ENCODE measurements at places on chromosomes 3 and 15.

- no peak for DNase-seq
Observed at GRCh38 chr3:71926262-71926600, 141.3 kb upstream of the PROK2 start.

DNA sequence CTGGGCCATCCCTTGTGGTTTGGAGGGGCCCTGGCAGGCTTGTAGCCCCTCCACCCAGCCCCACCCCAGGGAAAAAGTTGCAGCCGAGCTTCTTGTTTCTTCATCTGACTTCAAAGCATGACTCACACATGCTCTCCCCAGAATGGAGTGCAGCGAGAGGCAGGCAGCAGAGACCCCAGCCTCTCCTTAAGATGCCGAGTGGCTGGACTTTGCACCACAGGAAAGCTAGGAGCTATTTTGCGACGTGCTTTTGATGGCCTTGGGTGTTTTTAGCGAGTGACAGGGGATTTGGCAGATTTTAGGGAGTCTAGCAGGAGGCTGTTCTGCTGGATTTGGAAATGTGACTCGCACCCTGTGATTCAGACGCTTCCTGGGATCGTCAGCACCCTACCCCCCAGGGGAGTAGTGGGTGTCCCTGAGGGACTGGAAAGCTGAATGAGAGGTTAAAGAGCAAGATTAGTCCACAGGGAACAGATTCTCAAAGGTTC lies 14.2 kb downstream of the BAHD1 start:
- DNase-seq, result no peak

- no peak for DNase-seq
Observed at GRCh38 chr15:67824197-67824968, 926 bp upstream of the SKOR1 start.

GRCh38 chr3:8887435-8888300 lies 75.6 kb downstream of the RAD18 start:
- no peak for DNase-seq

DNA sequence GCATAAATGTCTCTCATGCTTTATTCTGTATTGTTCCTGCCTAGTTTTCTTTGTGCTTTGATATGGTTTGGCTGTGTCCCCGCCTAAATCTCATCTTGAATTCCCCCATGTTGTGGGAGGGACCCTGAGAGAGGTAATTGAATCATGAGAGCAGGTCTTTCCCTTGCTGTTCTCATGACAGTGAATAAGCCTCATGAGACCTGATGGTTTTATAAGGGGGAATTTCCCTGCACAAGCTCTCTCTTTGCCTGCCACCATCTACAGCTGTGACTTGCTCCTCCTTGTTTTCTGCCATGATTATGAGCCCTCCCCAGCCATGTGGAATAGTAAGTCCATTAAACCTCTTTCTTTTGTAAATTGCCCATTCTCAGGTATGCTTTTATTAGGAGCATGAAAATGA lies 1596.6 kb downstream of the SI start:
- no peak for DNase-seq

GRCh38 chr3:81279481-81280379 lies 481.7 kb downstream of the GBE1 start:
- DNase-seq, result no peak

- DNase-seq, result no peak
Observed at GRCh38 chr15:73239564-73240215, 129.1 kb downstream of the HCN4 start.

- DNase-seq, result no peak
Observed at GRCh38 chr3:157393113-157393512, 43.5 kb upstream of the PTX3 start.

DNA sequence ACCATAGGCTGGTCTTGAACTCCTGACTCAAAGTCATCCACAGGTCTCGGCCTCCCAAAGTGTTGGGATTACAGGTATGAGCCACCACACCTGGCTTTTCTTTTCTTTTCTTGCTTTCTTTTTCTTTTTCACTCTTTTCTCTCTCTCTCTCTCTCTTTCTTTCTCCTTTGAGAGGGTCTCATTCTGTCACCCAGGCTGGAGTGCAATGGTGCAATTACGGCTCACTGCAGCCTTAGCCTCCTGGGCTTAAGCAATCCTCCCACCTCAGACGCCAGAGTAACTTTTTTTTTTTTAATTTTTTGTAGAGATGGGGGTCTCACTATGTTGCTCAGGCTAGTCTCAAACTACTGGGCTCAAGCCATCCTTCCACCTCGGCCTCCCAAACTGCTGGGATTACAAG lies 133.1 kb upstream of the UBE2E1 start:
- no peak for DNase-seq

DNA sequence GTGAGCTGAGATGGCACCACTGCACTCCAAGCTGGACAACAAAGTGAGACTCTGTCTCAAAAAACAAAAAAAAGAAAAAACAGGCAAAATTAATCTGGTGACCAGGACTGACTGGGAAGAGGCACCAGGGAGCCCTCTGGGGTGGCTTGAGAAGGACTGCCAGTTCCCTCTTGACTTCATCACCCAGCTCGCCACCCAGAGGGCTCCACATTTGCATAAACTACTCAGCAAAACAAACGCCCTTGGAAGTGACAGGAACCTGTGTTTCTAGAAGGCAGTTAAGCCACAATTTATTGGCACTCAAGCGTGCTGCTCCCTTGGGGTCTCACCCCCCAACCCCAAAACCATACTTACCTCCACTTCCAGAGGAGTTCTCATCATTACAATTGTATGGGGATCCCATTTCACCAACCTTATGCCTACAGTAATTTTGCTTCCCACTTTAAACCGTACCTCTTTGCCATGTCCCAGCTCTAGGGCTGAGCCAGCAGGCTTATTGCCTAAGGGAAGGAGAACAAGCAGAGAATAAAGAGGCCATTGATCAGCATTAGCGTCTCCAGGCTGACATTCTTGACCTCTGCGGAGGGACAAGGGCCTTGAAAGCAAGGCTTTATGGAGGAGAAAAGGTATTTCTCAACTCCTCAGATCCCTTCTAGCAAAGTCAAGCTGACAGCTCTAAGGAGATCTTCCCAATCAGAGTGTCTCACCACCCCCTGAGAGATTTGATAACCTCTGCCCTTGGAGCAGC lies 357.4 kb downstream of the SHQ1 start:
- no peak for DNase-seq

DNA sequence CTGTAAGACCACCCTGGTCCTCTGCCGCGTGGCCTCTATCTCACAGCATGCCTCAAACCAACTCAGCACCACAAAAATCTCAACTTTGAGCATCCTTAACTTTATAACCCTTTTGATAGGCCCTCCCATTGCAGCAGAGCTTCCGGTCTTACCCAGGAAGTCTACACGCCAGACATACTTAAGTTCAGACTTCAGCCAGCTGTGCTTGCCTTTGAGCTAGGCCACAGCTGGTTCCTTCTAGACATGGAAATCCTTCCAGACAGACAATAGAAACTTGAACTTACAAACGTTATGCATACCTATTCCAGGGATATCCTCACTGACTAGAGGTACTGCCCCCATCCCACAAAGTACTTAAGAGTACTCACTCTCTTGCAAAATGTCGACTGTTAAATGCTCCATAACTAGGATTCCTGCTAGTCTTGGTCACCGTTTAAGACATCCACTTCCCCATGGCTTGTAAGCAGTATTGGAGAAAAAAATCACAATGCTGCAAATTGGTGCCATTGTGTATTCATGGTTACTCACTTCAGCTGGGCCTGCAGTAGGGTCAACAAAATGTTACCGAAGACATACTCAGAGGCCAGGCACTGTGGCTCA lies 183.5 kb downstream of the TBL1XR1 start:
- no peak for DNase-seq

GRCh38 chr3:62233065-62233464 lies 140.3 kb downstream of the FEZF2 start:
- DNase-seq, result no peak

GRCh38 chr3:13087320-13087990 lies 14.2 kb upstream of the IQSEC1 start:
- DNase-seq, result no peak

DNA sequence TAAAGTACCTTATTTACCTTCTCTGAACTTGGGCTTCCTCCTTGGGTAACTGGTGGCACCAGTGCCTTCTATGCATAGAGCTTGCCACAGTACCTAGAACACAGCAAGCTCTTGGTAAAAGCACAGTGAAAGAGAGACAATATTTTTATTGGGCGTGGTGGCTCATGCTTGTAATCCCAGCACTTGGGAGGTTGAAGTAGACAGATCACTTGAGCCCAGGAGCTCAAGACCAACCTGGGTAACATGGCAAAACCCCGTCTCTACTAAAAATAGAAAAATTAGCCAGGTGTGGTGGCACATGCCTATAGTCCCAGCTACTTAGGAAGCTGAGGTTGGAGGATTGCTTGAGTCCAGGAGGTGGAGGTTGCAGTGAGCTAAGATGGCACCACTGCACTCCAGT lies 285.1 kb downstream of the PTPRG start:
- DNase-seq, result no peak

DNA sequence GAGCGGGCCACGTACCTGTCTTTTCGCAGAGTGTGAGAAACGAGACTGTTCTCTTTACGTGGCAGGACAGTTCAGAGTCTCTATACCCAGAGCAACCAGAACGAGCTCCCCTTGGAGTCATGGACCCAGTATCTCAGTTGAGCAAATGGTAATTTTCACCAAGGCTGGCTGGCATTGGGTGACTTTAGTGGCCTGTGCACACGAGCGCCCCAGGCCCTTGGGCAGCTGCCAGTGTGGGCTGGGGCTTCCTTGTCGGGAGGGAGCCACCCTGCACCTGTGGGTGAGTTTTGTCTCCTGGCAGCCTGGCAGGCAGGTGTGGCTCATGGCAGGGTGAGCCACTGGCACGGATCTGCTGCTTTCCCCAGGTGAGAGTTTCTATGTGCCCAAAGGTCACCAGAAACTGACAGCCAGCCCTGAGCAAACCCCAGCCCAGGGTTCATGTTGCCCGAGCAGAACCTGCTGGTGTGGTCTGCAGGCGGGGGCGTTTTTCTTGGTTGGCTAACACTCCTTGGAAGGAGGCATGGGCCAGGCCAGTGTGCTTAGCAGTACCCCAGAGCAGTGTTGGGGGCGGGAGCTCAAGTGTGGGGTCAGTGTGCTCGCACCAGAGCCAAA lies 135.0 kb downstream of the TJP1 start:
- DNase-seq, result no peak

- DNase-seq, result no peak
Observed at GRCh38 chr3:111130827-111131226, 59.2 kb downstream of the NECTIN3 start.

- no peak for DNase-seq
Observed at GRCh38 chr3:187039100-187039722, 100.1 kb downstream of the RPL39L start.

GRCh38 chr3:29065211-29065785 lies 215.6 kb upstream of the RBMS3 start:
- no peak for DNase-seq

GRCh38 chr3:177992993-177993970 lies 543.0 kb upstream of the KCNMB2 start:
- no peak for DNase-seq

GRCh38 chr3:130548356-130548755 lies 31.4 kb downstream of the COL6A6 start:
- no peak for DNase-seq

DNA sequence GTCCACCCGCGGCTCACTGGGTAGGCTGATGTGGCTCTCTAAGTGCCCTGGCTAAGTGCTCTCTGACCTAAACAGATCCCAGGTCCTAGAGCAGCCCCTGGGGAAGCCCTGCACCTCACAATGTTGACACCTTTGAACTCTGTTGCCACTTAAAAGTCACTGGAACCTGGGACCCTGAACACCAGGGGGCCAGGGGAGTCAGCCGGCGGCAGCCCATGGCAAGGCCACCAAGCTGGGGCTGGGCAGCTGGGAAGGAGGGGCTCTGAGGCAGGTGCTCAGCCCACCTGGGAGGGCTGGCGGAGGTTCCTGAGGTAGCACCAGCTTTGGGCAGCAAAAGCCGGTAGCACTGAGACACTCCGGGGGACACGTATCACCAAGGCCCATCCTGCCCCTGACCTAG lies 129.0 kb downstream of the CHSY1 start:
- DNase-seq, result no peak

GRCh38 chr15:58232281-58233065 lies 94.3 kb downstream of the AQP9 start:
- DNase-seq, result no peak

DNA sequence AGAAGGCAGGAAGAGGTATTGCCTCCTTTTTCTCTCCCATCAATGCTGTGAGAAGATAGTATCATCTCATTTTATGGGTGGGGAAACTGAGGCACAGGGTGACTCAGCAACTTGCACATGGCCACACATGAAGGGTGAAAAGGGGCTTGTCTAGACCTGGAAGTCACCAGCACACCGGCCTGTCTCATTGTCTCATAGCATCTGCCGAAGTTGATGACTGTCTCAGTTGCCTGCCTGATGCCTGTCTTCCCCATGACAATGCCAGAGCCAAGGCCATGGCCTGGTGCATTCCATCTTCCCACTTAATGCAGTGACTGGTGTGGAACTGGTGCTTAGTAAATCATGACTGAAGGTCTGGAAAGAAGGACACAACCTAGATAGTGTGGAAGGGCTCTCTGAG lies 27.9 kb upstream of the PRR23E start:
- no peak for DNase-seq

- no peak for DNase-seq
Observed at GRCh38 chr3:111152496-111152895, 80.9 kb downstream of the NECTIN3 start.

GRCh38 chr15:60618206-60618605 lies 139.3 kb upstream of the ICE2 start:
- no peak for DNase-seq

GRCh38 chr15:94576889-94577533 lies 345.6 kb downstream of the MCTP2 start:
- peak; percentile 60 for DNase-seq

GRCh38 chr15:39631357-39631756 lies 50.5 kb downstream of the THBS1 start:
- peak; percentile 45 for DNase-seq

GRCh38 chr3:152109038-152109437 lies 159.7 kb upstream of the MBNL1 start:
- DNase-seq, result no peak

- DNase-seq, result no peak
Observed at GRCh38 chr3:108322352-108322751, 26.0 kb downstream of the HHLA2 start.

DNA sequence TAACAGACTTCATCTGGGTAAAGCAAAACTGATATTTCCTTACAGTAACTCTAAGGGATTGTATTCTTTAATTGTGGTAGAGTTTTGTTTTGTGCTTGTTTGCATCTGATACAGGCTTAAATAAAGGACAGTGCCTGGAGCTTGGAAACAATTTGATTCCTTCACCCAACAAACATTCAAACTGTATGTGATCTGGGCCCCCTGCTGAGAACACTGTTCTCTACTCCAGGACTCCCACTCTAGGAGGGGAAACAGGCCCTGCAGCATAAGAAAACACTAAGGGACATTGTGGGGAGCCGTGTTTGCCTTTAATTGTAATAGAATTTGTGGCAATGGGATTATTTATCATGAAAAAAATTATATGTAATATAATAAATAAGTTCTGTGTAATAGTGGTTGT lies 56.9 kb downstream of the CTDSPL start:
- DNase-seq, result no peak

- DNase-seq, result no peak
Observed at GRCh38 chr3:187648177-187648576, 22.0 kb downstream of the SST start.

- DNase-seq, result no peak
Observed at GRCh38 chr3:123660900-123661299, 76.0 kb upstream of the HACD2 start.

- DNase-seq, result no peak
Observed at GRCh38 chr3:55571913-55572312, 84.8 kb upstream of the WNT5A start.

- DNase-seq, result no peak
Observed at GRCh38 chr15:36589971-36590370, 10.5 kb downstream of the CDIN1 start.
